ENCODE measurements at places on chromosomes 6 and 20.

- no peak for DNase-seq
Observed at GRCh38 chr20:40326784-40327183, 362.3 kb downstream of the MAFB start.

- DNase-seq: no peak
Observed at GRCh38 chr20:61442075-61442670, 190.1 kb downstream of the CDH4 start.

GRCh38 chr6:106667022-106667402 lies 37.6 kb downstream of the QRSL1 start:
- DNase-seq: no peak

- no peak for DNase-seq
Observed at GRCh38 chr6:69392745-69393144, 404.1 kb downstream of the LMBRD1 start.

GRCh38 chr6:3013486-3013885 lies 13.8 kb downstream of the NQO2 start:
- no peak for DNase-seq

- DNase-seq: no peak
Observed at GRCh38 chr20:24622856-24623255, 153.4 kb downstream of the SYNDIG1 start.

DNA sequence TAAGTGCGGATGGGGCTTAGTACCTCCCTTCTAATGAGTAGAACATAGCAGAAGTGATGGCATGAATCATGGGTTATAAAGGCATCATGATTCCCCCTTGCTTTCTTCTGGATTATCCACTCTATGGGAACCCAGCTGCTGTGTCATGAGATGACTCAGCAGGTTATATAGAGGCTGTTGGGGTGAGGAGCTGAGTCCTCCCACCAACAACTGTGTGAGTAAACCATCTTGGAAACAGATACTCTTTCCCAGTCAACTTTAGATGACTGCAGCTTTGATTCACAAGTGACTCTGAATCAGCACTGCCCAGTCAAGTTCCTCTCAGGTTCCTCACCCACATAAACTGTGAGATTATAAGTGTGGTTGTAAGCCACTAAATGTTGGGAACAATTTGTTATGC lies 46.3 kb downstream of the FAM83B start:
- no peak for DNase-seq

GRCh38 chr20:25352746-25353145 lies 37.9 kb downstream of the ABHD12 start:
- no peak for DNase-seq

DNA sequence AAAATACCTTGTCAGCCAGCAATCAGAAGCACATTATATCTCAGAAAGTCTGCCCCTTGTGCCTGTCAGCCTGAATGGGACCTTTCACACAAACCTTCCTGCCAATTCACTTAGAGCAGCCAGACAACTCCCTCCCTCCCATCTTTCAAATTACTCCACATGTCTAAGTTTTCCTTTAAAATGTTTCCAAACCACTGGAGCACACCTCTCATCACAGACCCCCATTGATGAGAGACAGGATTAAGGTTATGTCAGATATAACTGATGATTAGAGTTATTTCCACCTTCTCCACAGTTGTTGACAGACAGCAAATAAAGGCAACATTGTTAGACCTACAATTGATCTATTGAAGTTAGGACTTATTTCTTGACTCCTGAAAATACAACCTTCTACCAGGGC lies 408.4 kb downstream of the PLCB1 start:
- DNase-seq: no peak

GRCh38 chr6:215335-216034 lies 76.8 kb upstream of the DUSP22 start:
- no peak for DNase-seq

GRCh38 chr6:26043384-26044139 lies 43.7 kb upstream of the HFE start:
- peak; percentile 95 for DNase-seq

- DNase-seq: no peak
Observed at GRCh38 chr6:34554291-34555006, 1.7 kb downstream of the SPDEF start.

DNA sequence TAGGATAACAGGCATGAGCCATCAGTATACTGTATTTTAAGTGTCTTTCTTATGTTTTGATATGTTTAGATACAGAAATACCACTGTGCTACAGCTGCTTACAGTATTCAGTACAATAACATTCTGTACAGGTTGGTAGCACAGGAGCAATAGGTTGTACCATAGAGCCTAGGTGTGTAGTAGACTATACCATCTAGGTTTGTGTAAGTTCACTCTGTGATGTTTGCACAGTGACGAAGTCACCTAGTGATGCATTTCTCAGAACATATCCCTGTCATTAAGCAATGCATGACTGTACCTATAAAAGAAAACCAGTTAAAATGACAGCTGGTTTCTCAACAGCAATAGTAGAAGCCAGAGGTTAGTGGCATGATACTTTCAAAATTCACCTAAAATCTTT lies 3.0 kb upstream of the ZBTB24 start:
- no peak for DNase-seq

DNA sequence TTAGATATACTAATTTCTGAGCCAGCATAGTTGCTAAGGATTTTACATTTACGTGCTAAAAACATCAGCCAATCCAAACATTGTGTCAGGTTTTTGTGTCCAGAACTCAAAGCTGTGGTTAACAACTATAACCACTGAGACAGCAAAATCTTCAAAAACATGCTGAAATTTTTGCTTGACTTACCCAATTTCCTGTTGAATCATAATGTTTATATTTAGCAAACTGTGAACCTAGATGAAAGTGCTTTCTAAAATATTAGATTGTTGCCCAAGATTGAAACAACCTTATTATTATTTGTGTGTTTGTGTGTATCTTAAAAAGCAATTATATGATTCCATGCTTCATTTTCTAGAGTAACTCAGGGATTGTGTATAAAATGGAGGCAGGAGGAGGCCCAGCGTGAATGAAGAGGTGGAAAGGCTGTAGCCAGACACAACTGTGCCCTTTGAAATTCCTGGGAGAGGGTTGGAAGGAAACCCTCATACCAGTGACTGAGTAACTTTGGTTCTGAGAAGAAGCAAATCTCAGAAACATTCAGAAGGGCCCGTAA lies 48.0 kb downstream of the ARMC2 start:
- no peak for DNase-seq
